Stimulated activated CD4-positive, alpha-beta T cell treated with anti-CD3 and anti-CD28 coated beads, Interleukin-1b, Interleukin-23, amount 100 ng/mL, for 24 hours (primary cell): ENCODE measurements at places on chromosomes 4 and X.
A peak's percentile ranks its signal among the peaks of the same experiment; 100 is the strongest.

- DNase-seq, result no peak
Measured at GRCh38 chr4:131609039-131609438, 1540.1 kb upstream of the PCDH10 start.

- no peak for DNase-seq
Measured at GRCh38 chr4:120633810-120634209, 288.7 kb downstream of the PRDM5 start.

DNA sequence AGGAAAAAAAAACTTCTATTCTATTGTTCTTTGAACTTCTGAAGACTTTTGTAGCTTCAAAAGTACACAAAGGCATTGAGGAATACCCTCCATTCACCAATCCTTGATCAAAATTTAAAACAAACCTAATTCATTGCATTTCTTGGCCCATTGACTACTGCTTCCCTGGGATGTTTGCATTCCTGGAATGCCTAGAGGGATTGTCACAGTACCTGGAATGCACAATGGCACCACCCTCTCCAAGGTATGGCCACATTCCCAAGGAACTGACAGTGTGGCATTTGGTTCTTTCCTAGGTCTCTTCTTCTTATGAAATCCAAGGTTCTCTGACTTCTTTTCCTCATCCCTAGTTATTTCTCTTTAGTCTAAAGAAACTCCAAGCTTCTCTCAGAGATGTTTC lies 600.7 kb downstream of the CCSER1 start:
- DNase-seq, result no peak

- DNase-seq, result no peak
Measured at GRCh38 chrX:130419263-130419662, 17.5 kb downstream of the RBMX2 start.

- DNase-seq, result no peak
Measured at GRCh38 chrX:155876704-155877103, 4.4 kb upstream of the VAMP7 start.

- DNase-seq, result peak; percentile 23
Measured at GRCh38 chrX:119887721-119888425, 7.8 kb upstream of the AKAP14 start.

DNA sequence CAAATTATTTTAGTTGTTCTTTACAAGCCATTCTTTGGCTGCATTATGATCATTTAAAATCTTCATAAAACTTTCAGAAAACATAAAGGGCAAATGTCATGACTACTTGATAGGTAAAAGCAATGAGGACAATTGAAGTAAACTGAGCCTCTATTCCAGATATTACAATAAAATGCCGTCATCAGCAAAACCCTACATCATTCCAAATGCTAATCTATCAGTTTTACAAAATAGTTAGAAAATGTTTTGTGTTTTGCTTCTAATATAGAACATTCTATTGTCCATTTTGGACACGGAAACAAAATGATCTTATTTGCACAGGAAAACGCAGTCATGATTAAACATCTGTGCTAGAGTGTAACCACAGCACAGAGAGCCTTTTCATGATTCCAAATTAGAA lies 1330.6 kb upstream of the ADGRL3 start:
- no peak for DNase-seq

- DNase-seq, result peak; percentile 9
Measured at GRCh38 chrX:71859637-71860036, 51.0 kb upstream of the NHSL2 start.

- DNase-seq, result no peak
Measured at GRCh38 chr4:71360844-71361243, 22.0 kb downstream of the SLC4A4 start.

DNA sequence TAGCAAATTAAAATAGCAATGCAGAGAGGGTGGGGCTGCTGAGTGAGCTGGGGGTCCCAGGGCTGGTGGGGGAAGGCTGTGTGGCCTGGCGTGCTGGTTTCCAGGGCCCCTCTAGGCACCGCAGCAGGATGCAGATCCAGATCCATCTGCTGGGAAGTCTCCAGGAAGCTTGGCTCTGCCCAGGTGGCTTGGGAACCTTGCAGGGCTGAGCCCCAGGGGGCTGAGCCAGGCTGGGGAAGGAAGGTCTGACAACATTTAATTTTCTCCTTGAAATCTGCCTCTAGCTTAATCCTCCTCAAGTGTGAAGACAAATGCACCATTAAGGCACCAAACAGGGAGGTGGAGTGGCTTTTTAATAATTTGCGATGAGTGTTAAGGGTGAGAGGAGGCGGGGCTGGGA lies 31.7 kb downstream of the SORCS2 start:
- DNase-seq, result no peak

DNA sequence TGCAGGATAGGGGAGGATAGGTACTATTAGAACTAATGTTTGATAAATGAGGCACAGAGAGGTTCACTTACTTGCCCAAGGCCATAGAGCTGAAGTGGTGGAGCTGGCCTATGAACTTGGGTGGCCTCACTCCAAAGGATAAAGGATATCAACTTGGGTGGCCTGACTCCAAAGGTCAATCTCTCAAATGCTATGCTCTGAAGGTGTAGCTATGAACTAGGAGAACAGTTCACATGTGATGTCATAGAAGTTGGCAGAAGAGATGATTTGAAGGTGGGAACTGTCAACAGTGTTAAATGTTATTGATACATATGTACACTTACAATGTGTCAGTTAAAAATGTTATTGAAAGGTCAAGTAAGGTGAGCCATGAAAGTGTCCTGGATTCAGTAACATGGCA lies 6.2 kb upstream of the CHST7 start:
- DNase-seq, result no peak

GRCh38 chr4:87060957-87061356 lies 126.1 kb downstream of the AFF1 start:
- DNase-seq, result no peak

DNA sequence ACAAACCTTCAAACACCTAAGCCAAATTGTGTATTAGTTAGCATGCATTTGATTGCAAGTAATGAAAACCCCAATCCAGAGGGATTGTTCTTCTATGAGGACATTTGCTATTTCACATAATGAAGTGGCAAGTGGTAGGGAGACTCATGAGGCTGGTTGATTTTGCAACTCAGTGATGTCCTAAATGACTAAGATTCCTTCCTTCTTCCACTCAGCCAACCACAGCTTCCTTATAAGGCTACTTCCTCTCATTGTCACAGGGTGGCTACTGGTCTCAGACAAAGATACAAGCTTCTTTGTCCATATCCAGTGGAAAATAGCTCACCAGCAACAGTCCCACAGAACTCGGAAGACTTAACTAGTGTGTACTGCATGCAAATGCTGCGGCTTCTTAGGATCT lies 5.3 kb upstream of the OTC start:
- DNase-seq, result no peak

DNA sequence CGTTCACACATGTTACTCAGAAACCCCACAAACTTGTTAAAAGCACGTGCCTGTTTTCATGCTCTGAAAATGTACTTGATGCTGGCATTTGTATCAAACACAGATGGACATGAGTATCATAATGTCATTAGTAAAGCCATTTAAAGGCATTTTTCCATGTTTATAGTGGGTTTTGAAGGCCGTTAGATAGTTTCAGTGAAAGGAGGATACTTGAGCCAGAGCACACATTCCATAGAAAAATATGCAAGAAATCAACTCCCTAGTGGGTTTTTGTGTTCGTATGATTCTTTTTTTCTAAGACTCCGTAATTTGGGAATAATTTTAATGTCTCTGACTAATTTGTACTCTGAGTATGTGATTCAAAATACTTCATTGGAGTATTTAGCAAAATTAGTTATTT lies 216.2 kb upstream of the BMP3 start:
- DNase-seq, result no peak

- no peak for DNase-seq
Measured at GRCh38 chrX:3252744-3253143, 93.7 kb downstream of the MXRA5 start.

- DNase-seq, result no peak
Measured at GRCh38 chr4:88285235-88285653, 883 bp upstream of the PPM1K start.

DNA sequence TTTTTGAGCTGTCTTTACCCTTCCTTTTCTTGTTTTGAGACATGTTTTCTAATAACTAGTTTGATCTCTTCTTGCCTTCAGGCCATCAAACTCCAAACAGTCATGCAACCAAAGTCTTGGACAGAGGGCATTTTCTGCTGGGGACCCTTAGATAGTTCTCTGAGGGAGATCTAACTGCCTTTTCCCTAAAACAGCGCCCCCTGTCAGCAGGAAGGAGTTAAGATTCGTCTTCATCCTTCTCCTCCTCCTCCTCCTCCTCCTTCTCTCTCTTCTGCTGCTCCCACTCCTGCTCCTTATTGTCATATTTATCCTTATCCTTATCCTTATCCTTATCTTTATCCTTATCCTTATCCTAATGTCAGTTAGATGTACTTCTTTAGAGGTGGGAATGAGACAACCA lies 417.2 kb downstream of the TRAM1L1 start:
- DNase-seq, result no peak

DNA sequence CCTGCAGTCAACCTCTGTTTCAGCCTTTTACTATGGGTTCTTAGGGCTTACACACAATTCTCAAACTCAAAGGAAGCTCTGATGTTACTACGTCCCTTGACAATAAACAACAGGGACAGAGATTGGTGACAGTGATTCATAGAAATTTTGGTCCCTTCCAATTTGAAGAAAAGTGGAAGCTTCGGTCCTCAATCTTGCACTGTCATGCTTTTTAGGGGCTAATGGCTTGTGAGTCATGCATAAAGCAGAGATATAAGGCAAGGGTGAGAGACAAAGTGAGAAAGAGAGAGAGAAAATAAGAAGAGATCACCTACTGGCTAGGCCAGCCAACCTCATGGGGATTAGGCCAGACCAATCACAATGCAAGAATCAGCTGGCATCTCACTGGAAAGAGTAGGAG lies 63.2 kb upstream of the STARD8 start:
- no peak for DNase-seq

DNA sequence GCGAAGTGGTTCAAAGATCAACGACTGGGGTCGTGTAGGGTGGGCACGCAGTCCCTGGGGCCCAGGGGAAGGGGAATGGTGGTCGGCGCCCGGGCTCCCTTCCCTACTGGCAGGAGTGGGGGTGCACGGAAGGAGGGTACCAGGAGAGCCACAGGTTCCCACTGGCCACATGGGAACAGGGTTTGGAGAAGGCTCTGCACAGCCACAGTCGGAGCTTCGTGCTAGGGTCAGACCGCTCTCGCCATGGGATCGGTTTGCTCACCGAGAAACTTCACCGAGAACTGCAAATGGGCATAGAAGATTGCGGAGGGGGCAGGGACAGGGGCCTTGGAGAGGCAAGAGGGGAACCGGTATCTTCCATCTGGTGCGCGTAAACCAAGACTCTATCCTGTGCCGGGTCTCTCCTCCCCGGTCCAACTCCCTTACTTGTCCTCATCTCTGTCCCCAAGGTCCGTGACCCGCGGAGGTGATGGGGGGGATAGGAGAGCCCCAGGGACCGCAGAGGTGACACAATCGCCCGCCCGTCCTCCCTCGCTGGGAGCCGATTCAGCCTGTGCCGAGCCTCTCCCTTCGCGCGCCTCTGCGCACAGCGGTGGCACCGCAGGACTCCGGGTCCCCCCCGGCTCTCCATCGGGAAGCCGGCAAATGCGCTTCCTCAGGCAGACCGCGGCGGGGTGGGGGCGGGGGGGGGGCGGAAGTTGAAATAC lies 1.0 kb downstream of the SCD5 start:
- no peak for DNase-seq

- DNase-seq, result no peak
Measured at GRCh38 chrX:74911494-74911893, 13.8 kb downstream of the NEXMIF start.

DNA sequence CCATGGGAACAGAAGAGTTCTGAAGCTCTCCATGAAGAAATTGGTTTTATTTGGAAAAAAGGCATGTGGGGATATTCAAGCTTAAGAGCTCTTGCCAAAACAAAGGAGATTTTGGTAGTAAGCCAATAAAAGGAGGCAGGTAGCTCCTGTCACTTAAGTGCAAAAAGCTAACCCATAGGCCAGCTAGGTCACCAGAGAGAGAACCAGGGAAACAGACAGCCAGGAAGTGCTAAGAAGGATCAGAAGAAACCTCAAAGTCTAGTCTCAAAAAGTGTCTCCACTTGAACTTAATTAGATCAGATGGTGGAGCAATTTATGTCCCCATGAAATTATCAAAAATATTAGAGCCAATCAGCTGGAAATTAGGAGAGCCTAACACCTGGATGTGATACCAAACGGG lies 49.2 kb downstream of the CD40LG start:
- no peak for DNase-seq

- no peak for DNase-seq
Measured at GRCh38 chr4:123380728-123381716, 15.6 kb upstream of the SPRY1 start.

- DNase-seq, result no peak
Measured at GRCh38 chr4:124868495-124868894, 156.0 kb upstream of the ANKRD50 start.

- no peak for DNase-seq
Measured at GRCh38 chr4:81922313-81922712, 450.6 kb upstream of the RASGEF1B start.

GRCh38 chr4:146522869-146523205 lies 1.1 kb upstream of the SLC10A7 start:
- DNase-seq, result no peak

GRCh38 chrX:1165535-1166196 lies 46.8 kb downstream of the CRLF2 start:
- DNase-seq, result no peak

DNA sequence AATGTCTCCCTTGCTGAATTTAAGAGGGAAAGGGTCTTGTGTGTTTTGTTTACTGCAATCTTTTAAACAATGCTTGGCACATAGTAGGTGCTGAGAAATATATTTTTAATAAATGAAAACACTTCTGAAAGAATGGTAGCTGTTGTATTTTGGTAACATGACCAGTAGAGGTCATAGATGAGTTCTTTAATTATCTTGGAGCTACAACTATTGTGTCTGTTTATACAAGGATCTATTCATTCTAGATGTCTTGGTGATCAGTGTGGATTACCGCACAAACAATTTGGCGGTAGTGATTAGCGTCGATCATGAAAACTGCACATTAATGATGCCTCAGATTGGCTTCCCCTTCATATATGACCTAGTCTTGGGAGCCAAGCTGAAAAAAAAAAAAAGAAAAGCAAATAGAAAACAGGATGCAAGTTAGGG lies 21.4 kb upstream of the SCRG1 start:
- no peak for DNase-seq

GRCh38 chr4:105462576-105462975 lies 11.3 kb downstream of the PPA2 start:
- no peak for DNase-seq

GRCh38 chrX:31024866-31025265 lies 47.0 kb downstream of the FTHL17 start:
- no peak for DNase-seq

DNA sequence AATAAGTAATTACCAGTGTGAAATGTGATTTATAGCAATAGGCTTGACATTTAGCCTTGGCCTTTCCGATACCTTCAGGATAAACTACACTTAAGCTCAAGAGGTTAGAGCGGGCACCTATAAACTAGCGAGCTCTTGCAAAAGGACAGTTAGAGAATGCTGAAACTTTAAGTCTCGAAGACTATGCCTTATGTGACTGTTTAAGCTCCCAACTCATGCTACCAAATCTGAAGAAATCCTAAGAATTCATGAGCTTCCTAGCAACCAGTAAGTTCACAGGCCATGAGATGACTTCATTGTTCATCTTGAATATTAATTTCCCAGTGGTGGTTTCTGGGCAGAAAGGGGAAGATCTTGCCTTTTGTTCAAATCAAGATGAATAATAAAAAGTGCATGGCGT lies 4.7 kb downstream of the STOX2 start:
- DNase-seq, result no peak
